ENCODE measurements at places on chromosomes 5 and 9. TPM values are rescaled to one million over a fixed set of nuclear protein-coding genes. Genes with fewer than 3 reads are reported as not detected.

GRCh38 chr9:99181206-99181605, 40.5 kb downstream of the ALG2 start:
- no peak for DNase-seq

GRCh38 chr9:123679330-123679987, 250.5 kb downstream of the DENND1A start:
- peak; percentile 38 for DNase-seq

DNA sequence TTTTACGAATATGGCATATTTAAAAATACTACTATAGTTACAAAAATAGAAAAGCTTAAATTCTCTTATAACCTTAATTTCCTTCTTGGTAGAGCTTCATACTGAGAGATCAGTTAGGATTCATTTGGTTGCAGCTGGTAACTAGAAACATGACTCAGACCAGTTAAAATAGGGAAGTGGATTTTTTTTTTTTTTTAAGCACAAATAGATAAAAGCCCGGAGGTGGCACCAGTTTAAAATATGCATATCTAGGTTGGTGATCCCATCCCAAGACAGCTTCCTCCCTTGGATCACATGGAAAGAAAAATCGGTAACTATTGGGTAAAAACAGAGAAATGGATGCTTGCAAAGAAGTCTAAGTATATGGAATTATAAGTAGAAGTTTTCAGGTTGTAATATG, 1634.3 kb downstream of the MAT2B start:
- DNase-seq, result no peak

DNA sequence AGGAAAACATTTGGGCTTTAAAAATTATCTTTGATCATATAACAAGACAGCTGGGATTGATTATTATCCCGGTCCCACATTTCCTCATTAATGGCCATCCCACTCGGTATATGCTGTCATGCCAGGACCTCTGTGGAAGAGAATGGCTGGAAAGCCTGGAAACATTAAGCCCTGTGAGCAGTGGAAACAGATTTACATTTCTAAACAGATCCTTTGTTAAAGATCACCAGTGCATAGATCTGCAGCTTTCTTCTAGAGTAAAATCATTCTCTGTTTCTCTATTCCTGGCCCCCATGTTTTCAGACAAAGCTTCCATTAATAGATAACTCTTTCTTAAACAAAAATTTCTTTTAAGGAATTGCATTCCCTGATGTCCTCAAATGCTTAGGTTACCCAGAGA, 152.2 kb downstream of the CAVIN4 start:
- no peak for DNase-seq

DNA sequence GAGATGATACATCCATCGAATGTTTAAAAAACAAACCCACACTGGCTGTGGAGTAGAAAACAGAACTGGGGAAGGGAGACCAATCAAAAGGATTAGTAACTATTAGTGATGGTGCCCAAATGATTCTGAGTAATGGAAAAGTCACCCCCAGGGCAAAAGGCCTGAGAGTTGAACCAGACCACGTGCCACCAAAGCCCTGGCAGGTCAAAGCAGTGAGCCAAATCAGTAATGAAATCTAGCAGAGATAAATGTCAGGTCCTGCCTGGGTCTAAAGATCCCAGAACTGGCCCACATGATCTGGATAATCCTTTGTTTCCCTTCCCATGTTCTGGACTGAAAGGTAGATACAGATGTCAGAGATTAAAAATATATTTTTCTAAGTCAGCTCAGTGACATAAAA, 9.4 kb downstream of the OTULINL start:
- DNase-seq, result no peak

- DNase-seq, result no peak
Observed at GRCh38 chr5:146533882-146534281, 17.9 kb upstream of the GPR151 start.

GRCh38 chr5:23893561-23893960, 386.2 kb downstream of the PRDM9 start:
- DNase-seq, result no peak

IL4 gene
- not detected for total RNA-seq

Measured in upper lobe of left lung (tissue), 6 donors.